ENCODE measurements at places on chromosomes 2 and 18.

GRCh38 chr2:99662761-99663341, 173.0 kb upstream of the REV1 start:
- DNase-seq = no peak

- no peak for DNase-seq
Measured at GRCh38 chr2:65097844-65098243, 32.1 kb downstream of the RAB1A start.

- DNase-seq = no peak
Measured at GRCh38 chr2:124664363-124664762, 639.3 kb downstream of the CNTNAP5 start.

DNA sequence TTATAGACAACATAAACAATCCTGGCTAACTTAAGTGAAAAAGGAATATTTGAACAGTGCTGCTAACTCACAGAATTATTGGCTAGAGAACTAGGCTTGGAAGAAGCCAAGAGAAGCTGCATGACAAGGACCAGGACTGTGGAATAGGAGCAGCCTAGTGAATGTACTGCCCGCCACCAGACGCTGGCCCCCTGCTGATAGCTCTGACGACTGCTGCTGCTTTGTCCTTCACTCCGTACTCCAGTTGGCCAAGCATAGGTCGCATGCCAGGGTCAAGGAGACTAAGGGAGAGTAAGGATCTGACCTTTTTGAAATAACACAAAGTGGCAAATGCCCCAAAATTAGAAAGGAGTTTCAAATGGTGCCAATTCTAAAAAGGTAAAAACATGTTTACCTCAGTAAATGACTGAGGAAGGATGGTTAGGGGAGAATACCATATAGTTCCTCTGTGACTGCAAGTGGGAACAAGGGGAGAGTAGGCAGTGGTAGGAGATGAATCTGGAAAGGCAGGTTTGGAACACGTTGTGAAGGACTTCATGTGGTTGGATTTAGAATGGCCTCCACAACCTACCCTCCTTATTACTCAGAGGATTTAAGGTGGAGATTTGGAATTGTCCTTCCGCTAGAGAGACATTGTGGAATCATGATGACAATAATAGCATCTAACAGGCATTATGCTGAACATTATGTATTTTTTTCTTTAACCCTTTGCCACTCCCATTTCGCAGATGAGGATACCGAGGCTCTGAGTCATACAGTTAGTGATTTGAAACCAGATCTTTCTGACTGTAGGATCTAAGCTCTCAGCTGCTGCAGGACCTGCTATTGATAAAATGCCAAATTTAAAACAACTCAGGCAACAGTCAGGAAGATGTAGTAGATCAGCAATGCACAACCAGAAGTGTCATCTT, 19.5 kb downstream of the STRADB start:
- DNase-seq = no peak

GRCh38 chr2:208488686-208489564, 82.3 kb downstream of the PTH2R start:
- DNase-seq = no peak

- no peak for DNase-seq
Measured at GRCh38 chr2:16323126-16323520, 342.5 kb downstream of the CYRIA start.

DNA sequence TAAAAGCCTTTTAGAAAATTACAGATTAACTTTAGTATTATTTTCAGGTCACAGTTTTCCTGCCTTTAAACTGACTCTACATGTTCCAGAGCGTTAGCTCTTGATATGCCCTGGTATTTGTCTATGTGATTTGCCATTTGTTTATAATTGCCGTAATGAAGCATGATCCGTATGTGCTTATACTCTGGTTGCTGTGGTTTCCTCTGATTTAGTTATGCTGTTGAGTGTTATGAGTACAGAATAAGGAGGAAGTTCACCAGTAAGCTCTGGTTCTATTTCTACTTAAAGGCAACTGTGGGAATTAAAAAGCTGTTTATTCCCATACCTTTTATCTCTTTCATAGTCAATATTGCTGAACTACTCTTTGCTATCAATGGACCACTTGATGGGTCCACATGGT, 123.5 kb downstream of the OSBPL6 start:
- DNase-seq = no peak

GRCh38 chr2:231672617-231673347, 35.5 kb upstream of the PTMA start:
- DNase-seq = no peak

DNA sequence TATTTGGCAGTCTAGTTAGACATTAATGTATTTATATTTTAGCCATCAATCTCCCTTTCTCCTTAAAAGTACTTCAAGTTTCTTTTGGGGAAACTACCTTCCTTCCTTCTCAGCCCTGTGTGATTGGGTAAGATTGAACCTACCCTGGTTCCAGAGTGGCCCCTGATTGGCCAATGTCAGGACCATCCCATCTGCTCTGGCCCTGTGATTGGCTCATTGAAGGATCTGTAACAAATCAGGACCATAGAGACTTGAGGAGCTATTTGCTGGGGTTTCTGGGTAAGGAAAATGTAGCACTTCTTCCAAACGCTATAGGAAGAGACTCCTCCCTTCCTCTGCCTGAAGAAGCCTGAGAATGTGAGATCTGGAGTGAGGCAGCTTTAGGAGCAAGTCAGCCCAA, 59.3 kb downstream of the AQP4 start:
- no peak for DNase-seq

GRCh38 chr2:152823905-152824304, 105.5 kb downstream of the ARL6IP6 start:
- no peak for DNase-seq

DNA sequence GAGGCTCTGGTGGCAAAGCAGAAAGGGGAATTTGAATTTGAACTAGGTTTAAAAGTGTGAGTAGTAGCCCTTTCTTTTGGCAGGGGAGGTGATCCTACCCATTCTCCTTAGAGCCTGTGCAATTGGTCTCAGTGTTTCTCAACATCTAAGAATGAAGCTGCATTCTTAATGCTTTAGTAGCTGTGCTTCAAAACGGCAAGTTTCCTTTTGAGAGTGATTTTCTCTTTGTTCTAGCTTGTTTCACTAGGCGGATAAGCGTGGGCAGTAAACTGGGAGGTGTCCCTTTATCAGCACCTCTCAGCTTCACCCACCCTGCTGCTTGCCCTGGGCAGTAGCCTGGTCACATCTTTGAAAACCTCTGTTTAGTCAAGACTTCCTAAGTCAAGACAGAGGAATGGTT, 6.7 kb downstream of the CRIM1 start:
- DNase-seq = no peak

GRCh38 chr2:127563458-127564428, 28.3 kb downstream of the MYO7B start:
- DNase-seq = no peak
